ENCODE measurements at places on chromosomes 3 and 15. TPM values are rescaled to one million over a fixed set of nuclear protein-coding genes. Genes with fewer than 3 reads are reported as not detected.

Gene PATL2
- 17.0 TPM for total RNA-seq

Gene TF
- total RNA-seq, result 4.4 TPM

Gene DMXL2
- total RNA-seq, result 140 TPM

GRCh38 chr3:191959876-191960413 is 499.0 kb downstream of the PYDC2 start:
- no peak for DNase-seq

DNA sequence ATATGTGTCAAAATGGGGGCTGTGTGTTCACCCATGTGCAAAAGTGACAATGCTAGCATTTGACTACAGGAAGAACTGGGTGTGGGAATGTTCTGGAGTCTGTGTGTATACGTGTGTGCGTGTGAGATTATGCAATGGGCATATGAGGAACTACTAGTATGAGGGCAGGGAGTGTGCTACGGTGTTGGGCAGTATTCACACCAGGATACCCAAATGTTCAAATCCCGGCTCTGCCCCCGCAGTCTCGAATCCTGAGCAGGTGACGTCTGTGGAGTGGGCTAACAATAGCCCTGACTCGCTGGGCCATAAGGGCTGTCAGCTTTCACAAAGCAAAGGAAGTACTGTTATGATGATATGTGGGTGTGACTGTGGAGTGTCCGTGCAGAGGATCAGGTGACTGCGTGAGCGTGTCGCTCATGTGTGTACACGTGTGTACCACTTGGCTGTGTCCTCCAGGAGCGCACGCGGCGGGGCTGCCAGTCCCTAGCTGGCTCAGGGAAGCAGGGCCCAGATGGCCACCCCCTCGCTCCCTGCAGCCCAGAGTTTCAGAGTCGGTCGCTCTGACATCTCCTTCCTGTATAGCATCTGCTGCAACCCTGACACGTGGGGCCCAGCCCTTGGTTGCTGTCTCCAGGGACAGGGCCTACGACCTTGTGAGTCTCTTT is 27.2 kb downstream of the IQSEC1 start:
- DNase-seq, result peak; percentile 92

Gene CCR2
- 54.4 TPM for total RNA-seq

DNA sequence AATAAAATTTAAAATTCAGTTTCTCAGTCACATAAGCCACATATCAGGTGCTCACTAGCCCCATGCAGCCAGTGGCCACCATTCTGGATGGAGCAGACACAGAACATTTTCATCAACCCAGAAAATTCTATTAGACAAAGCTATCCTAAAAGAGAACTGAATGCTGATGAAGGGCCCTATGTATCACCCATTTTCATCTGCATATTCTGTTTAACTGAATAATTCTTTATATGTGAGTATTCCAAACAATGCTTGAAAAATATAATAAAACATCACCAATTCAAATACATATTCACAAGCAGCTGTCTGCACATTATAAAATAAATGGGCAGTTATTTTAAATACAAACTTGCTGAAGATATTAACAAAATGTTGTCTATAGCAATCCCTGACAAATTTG is 14.2 kb upstream of the CFAP44 start:
- DNase-seq, result no peak

Gene ADAMTS9
- total RNA-seq, result 36.5 TPM

DNA sequence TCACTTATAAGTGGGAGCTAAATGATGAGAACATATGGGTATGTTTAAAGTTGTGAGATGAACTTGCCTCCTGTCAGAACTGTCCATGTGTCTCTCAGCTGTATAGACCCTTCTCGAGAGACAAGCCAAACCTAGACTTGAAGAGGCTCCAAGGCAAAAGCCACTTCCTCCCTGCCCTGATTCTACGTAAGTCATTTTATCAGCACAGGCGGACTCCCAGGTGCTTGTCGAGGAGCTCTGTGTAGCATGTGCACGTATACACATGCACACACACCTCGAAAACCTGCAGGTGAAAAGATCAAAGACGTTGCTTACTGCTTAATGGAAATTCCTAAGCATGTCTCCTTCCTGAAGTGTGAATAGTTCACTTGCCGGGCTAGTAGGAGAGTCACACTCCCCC is 5.6 kb upstream of the CLEC3B start:
- DNase-seq, result no peak

Gene FANCD2OS
- total RNA-seq, result not detected

DNA sequence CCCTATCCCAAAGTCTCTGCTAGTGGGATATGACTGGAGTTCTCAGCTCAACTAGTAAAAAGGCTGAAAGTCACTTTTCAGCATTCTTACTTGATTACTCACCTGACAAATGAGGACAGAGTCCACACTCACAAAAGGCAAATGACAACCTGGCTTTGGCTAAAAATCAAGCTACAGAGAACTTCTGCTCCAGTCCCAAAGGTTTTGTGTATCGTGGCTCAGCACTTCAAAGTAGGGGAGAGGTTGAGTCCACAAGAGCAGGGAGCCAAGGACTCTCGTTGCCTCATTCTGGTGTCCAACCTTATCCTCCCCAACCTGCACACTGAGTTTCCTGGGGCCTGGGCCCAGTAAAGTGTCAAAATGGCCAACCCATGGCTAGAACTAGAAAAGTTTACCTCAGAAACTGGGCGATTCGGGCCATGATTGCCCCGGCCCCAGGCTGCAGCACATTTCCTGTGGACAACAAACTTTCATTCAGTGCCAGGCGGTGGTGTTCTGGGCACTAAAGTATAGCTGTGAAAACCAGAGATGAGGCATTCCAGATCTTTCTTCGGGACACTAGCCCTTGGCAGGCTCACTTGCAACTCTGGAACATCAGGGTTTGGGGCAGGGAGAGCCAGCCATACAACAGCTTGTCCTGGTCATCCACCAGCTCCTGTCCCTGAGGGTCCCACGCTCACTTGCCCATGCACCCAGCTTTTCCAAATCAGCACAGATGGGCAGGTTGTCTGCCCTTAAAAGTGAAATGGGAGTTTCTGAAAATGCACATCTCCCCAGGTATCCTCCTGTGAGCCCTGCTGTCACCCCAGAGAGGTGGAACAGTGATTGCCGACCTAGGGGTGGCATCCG is 3.1 kb downstream of the ACAA1 start:
- no peak for DNase-seq

GRCh38 chr3:101870138-101870537 is 20.8 kb downstream of the NFKBIZ start:
- no peak for DNase-seq

DNA sequence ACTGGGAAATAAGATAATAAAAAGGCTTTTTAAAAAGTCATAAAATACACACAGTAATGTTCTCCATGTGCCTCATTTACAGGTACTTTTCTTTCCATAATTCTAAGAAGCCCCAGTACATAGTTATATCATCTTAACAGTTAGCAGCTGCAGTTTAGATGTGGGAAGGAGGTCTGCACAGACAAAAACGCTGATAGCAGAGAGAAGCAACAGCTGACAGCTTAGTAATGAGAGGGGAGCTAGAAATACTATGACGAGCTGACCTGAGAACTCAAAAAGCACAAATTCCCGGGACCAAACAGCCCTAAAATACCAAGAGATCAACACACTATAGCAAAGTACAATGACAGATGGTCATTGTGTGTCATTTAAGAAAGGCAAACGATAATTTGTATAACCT is 36.7 kb upstream of the ARHGEF3 start:
- no peak for DNase-seq

DNA sequence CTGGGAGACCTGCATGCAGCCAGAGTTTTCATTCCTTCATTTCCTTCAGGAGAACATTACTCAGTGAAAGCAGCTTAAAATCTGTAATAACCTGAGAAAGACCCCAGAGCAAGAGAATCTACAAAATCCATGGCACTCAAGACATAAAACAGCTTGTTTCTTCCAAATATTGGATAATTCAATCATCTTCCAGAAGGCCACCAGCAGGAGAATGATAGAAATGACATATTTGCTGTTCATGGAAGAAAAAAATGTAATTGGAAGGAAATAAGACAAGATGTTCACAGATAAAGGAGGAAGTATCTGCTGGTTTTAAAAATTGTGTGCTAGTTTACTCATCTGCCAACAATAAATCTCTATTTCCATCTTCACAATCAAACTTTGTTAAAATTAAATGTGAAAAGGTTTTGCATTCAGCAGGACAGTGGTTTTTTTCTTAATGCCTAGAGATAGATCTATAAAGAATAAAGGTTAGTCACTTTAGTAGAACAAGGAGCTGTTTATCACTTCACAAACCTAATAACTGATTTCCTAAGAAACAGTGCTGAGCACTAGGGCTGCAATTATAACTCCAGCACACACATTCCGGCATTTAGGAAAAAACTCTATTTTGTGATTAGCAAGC is 530.8 kb downstream of the NSUN3 start:
- DNase-seq, result no peak

DNA sequence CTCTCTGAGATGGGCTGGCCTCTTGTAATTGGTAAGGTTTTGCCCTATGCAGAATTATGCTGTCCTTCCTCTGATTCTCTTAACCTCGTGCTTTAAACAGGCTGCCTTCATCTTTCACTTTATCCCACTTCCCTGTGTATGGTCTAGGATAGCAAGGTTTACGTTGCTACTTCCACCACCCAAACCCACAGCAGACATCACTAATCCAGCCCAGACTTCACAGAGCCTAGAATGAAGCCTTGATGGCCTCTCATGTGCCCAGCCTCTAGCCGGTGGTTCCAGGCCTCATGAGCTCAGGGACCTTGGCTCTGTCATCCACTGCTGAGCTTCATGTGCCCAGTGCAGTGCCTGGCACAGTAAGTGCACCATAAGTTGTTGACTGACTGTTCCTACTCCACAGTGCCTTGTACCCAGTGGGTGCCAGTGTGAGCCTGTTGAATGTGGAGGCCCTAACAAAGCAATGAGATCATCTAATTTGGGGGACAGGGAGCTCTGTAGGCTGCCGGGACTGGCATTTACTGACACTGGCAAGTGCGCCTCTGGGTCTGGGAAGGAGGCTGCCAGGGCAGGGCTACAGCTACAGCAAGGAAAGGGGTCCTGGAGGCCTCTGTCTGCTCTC is 12.5 kb downstream of the SLC6A6 start:
- no peak for DNase-seq

GRCh38 chr3:30858894-30859389 is 35.5 kb downstream of the GADL1 start:
- no peak for DNase-seq

Measured in spleen (tissue), 13 donors.